ENCODE measurements at places on chromosomes 5 and 9.

- DNase-seq = no peak
Measured at GRCh38 chr9:35136866-35137265, 21.2 kb upstream of the ATOSB start.

- DNase-seq = no peak
Measured at GRCh38 chr5:83109380-83109779, 32.0 kb downstream of the XRCC4 start.

DNA sequence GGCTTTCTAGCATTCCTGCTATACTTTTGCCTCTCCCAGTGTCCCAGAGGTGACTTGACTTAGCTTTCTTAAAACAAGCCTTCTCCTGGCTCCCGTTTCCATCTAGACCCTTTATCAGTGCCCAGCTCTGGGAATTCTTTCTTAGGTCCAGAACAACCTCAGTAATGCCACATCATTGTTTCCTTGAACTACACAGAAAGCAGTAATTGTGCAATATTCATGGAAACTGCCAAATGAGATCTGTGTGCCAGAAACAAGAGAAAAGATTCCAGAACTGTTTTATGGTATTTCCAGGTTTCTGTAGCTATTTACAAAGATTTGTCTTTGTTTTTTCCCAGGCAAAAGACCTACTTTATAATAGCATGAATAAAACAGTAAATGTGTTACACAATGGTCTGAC lies 391.3 kb downstream of the SLCO4C1 start:
- DNase-seq = no peak

- no peak for DNase-seq
Measured at GRCh38 chr5:123700624-123701287, 188.8 kb downstream of the CSNK1G3 start.

- no peak for DNase-seq
Measured at GRCh38 chr9:5870020-5870339, 20.7 kb upstream of the MLANA start.

Measured in DMS 273 treated with DMSO at 0.1 percent for 48 hours (cell line).